ENCODE measurements at places on chromosomes 13 and 19.
A peak's percentile ranks its signal among the peaks of the same experiment; 100 is the strongest.

DNA sequence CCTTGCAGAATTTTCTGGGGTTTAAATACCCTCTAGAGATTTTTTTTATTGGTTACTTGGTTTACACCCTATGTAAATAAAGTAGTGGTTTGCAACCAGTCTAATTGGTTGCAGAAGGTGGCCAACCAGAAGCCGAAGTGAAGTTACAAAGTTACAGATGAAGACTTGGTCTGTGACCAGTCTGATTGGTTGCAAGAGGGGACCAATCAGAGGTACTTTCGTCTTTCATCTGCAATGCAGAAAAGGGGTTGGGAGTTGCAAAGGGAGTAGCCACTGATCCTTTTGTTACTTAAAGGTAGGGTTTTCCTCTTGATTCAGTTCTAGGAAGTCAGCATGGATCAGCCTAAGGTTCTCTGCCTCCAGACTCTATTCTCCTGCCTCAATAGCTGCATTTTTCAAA lies 48.8 kb upstream of the CHST8 start:
- no peaks in the 10 kb centered on the region for H3K4me1 ChIP-seq
- H3K27me3 ChIP-seq, result no peaks in the 10 kb centered on the region
- no peaks in the 10 kb centered on the region for H3K36me3 ChIP-seq
- DNase-seq, result no peak

DNA sequence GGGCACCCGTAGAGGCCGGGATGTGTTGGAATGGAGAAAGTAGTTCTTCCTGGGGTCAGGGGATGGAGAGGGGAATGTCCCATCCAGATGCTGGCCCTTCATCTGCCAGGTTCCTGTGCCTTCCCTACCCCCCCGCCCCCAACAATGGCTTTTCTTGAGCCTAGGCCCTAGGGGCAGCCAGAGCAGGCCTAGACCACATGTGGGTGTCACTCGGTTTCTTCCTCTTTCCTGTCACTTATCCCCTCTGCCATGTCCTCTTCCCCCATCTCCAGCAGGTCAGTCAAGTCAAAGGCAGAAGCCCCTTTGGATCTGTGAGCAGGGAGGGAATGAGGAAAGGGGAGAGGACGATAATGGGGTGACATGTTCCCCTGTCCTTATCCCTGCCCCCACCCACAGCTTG lies 36.4 kb downstream of the LYL1 start:
- H3K27ac ChIP-seq, result no peak overlapping the region
- no peaks in the 10 kb centered on the region for H3K36me3 ChIP-seq
- no peak for DNase-seq
- peaks cover 6% of the 10 kb centered on the region for H3K4me1 ChIP-seq

DNA sequence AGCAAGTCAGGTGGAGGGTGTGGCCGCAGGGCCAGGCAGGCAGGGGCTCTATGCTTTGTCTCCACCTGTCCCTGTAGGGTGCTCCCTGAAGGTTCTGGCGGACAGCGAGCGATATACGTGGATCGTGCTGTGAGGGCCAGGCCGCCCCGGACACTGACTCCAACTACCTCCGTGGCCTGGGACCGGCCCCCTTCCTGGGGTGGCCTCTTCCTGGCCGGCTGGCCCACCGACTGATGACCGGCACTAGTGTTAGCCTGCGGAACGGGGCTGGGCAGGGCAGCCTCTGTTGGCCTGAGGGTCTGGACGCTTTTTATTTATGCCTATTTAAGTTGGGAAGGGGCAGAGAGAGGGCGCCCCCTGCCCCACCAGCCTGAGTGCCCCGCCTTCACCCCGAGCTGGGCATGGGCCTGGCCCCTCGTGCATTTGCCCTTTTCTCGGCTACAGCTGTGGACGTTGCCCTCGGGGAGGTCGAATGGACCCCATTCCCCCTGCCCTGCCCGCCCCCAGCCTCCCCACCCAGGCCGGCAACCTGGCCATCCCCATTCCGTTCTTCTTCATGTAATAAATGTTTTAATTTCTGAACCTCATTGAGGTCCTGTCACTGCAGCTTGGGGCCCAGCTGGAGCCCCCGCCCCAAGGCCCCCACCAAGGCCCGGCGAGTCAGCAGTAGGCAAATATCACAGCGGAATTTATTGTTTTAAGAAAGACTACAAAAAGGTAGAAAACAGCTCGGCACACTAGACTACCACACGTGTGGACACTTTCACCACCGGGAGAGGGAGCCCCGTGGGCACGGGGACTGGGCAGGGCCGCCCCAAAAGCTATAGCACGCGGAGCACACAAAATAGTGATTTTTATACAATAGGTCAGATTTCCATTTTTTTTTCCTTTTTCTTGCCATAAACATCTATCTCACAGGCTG lies 8.8 kb downstream of the DCAF15 start:
- H3K4me3 ChIP-seq, result no peak overlapping the region
- no peaks in the 10 kb centered on the region for H3K27me3 ChIP-seq
- H3K27ac ChIP-seq, result no peak overlapping the region
- H3K4me1 ChIP-seq, result no peaks in the 10 kb centered on the region

GRCh38 chr19:31066385-31066784 lies 282.9 kb downstream of the TSHZ3 start:
- no peaks in the 10 kb centered on the region for H3K36me3 ChIP-seq
- H3K4me1 ChIP-seq, result no peaks in the 10 kb centered on the region
- no peaks in the 10 kb centered on the region for H3K27me3 ChIP-seq
- no peak overlapping the region for H3K27ac ChIP-seq
- DNase-seq, result no peak
- no peak overlapping the region for H3K4me3 ChIP-seq

DNA sequence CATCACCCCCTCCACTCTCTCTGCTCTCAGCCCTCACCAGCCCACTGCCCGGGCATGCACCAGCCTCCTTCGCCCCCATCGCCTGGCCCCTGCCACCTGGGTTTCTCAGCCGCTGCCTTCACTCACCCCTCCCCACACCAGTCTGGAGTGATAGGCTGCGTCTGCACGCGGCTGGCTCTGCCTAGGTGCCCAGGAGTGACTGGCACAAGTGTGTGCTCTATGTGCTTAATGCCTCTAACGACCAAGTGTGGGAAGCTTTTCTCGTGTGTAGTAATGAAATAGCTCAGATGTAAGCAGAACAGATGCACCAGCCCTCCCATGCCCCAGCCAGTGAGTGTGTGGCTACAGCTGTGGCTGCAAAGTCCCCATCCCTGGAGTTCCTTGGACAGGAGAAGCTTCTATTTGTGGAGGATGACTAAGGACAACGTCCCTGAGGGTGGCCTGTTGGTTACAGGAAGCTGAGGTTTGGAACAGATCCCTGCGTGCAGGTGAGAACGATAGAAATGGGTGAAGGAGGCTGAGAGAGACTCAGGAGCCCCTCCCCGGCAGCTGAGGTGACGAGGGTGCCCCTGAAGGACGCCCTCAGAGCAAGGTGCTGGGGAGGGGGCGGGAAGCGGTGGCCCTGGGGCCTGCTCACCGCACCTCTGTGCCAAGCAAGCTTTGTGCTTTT lies 35.6 kb downstream of the ATP11A start:
- no peaks in the 10 kb centered on the region for H3K27me3 ChIP-seq
- H3K36me3 ChIP-seq, result no peaks in the 10 kb centered on the region
- H3K4me3 ChIP-seq, result no peak overlapping the region
- peak; percentile 3 for DNase-seq
- H3K27ac ChIP-seq, result no peak overlapping the region
